NCI-H187 (cell line): ENCODE measurements at places on chromosomes 5 and 9.

DNA sequence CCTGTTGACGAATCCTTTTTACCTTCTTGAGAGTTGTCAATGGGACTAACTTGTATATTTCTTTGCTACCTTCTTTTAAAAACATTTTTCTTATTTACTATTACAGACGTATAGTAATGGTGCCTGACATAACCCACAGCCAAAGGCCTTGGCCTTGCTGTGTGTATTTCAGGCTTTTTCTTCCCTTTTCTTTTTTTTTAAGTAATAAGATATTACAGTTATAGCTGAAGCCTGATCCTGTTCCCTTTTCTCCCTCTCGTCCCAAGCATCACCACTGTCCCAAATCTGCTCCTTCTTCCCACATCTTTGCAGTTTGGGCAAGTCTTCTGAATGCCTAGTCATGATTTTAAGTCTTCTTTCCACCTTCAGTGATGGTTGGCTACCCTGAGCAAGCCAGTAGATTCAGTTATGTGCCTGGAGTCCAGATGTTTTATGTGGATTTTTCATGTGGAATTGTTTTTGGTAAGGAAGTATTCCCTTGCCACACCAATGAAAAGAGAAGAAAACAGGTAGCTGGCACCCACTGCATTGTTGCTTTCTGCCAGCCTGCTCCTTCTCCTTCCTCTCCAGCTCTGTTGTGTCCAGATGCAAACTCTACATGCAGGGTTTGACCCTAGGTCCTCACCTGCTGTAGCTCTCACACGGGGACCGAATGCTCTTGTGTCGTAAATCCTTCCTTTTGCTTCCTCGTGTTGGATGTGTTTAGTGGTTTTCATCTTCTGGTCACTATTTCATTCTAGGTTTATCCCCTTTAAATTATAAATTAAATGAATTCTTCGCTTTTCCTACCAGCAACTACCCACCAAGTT is 26.5 kb downstream of the ABL1 start:
- DNase-seq: no peak

DNA sequence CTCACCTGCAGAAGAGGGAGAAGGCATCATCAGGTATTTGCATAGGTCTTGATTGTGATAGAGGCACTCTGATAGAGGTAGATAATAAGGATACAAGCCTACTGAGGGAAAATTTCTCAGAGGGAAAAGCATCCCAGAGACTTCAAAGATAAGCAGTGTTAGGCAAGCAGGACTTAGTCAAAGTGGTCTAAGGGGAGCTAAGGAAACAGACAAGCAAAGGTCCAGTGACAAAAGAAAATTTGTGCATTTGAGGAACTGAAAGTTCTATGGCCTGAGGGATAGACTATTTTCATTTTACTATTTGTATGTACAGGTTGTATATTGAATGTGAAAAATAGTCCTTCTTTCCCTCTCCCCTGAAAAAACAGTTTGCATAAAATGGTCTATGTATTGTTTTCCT is 27.4 kb downstream of the OXCT1 start:
- DNase-seq: no peak

GRCh38 chr9:91276513-91276912 is 85.2 kb downstream of the AUH start:
- DNase-seq: no peak

DNA sequence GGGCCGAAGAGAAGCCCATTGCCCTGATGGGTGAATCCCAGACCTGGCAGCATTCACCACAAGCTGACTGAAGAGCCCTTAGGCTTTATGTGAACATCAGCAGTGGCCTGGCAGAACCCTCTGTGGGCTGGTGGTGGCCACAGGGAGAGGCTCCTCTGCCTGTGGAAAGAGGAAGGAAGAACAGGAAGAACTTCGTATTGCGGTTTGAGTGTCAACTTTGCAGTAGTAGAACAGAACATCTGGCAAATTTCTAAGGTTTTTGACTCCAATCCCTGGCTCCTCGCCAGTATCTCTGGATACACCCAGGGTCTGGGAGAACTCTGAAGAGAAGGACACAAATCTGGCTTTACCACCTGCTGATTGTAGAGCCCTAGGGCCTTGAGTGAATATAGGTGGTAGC is 356.4 kb upstream of the GRAMD2B start:
- DNase-seq: no peak
